ENCODE measurements at places on chromosomes 12 and 14. TPM values are rescaled to one million over a fixed set of nuclear protein-coding genes. Genes with fewer than 3 reads are reported as not detected.

- DNase-seq: no peak
Measured at GRCh38 chr14:102586420-102587104, 5.9 kb upstream of the RCOR1 start.

- DNase-seq: no peak
Measured at GRCh38 chr14:30195941-30196340, 268.3 kb upstream of the PRKD1 start.

DNA sequence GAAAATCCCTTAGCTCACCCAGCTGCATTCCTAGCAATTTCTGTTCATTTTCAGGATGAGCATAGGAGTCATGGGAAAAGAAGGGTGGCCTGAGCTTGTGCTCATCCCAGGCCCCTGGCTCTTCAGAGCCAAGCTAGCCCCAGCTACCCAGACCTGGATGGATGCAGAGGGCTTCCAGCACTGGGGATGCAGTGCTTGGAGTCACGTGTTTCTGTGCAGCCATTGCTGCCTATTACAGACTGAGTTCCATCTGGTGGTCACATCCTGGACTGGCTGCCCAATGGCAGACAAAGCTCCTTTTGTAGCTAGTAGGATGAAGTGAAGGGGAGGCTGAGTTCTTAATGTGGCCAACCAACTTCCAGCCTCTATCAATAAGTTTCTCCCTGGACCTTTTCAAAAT, 54.2 kb upstream of the JDP2 start:
- DNase-seq: no peak

DNA sequence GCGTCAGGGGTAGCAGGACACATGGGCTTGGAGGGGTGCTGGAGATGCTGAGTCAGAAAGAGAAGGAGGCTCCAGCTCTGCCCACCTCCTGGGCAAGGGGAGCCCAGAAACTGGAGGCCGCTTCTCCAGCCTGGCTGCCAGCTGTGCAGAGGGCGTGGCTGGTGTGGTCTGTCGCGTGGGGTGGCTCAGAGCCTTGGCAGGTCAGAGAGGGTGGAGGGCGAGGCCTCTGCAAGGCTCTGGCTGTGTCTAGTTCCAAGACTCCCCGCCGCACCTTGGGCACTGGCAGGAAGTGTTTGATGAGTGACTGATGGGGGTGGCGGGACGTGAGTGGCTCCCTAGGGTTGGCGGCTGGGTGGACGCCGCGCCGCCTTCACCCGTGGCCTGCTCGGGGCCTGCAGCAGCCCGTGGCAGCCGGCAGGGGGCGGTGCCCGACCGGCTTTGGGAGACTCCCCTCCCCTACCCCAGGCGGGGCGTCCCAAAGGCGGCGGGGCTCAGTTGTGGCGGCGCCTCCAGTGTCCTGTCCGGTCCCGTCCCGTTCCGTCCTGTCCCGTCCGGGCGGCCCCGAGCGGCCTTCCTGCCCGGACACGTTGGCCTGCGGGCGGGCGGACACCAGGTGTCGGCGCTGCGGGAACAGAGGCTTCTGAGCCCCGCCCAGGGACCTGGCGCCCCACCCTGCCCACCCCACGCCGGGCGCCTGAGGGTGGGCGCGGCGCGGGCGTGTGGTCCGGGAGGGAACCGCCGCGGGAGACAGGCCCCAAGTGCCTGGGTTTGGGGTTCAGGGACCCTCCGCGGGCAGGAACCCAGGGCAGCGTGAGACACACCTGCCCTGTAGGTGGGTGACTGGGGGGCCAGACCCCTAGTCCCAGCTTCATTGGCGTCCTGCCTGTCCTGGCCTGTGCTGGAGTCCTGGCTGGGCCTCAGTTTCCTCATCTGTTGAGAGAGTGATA, 39.7 kb downstream of the KRT80 start:
- DNase-seq: peak; percentile 72

DNA sequence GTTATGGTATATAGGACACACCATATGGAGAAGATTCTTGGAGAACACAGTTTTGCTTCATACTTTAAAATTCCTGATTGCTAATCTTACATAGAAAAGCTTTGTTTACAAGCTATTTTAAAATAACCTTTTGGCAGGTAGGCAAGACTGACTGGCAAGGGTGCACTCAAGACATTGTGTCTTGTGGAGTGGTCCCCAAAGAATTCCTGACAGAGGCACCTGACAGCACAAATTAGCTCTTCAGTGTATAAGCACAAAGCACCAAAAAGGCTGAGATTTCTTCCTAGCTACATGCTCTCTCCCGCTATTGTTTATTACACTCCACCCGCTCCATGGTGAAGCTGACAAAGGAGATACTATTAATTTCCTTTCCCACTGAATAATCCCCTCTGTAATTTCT, 139.4 kb downstream of the MON2 start:
- no peak for DNase-seq

FOXM1 gene
- total RNA-seq: 45.8 TPM

DNA sequence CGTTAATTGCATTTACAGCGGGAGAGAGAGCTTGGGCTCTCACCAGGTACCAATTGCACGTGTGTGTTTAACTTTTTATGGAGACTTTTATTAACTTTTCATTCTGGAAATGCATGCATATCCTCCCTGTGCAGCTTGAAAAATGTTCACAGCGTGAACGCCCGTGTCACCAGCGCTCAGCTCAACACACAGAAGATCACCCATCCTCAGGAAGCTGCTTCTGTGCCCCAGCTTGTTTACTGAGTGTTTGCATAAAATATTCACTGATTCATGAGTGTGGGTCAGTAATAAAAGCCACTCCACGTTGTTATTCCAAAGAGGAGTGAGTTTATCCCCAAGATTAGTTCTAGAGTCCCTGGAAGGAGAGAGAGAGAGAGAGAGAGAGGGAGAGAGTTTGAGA, 75.5 kb upstream of the FZD10 start:
- DNase-seq: no peak

FAM90A1 gene
- not detected for total RNA-seq

GALNT16 gene
- 0.52 TPM for total RNA-seq

- DNase-seq: no peak
Measured at GRCh38 chr14:96082420-96083300, 43.5 kb downstream of the C14orf132 start.

DNA sequence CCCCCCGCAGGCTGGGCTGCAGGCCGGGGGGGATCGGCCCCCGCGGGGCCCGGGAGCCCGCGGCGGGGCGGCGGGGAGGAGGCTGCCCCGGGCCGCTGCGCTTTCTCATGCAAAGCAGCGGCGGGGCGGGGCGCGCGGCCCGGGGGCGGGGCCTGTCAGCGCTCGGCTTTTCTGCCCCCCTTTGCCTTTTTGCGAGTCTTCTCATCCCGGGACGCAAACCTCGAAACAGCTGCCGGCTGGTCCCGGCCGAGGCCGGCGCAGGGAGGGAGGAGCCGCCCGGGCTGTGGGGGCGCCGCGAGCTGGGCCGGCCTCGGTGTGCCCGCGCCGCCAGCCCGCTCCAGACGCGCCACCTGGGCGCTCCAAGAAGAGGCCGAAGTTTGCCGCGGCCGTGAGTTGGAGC, at the start of gene FZD10:
FZD10 (plus strand) TSS at position 198 of the 400 bp plus-strand sequence. CDS start 479 bp downstream, outside the sequence.
- DNase-seq: peak; percentile 17

DNA sequence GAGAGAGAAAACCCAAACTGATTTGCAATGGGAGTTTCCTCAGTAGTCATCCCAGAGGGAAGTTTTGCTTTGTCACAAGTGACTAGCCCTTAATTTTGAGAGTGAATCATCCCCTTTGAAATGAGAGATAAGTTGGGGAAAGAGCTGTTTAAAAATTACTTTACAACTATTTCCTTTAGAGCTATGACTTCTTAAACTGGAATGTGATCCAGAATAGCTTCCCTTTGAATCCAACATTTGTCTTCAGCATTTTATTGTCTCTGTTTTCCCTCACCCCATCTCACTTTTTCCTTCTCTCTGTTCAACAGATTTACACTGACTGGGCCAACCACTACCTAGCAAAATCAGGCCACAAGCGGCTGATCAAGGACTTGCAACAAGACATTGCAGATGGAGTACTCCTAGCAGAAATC, 109.3 kb downstream of the NAV3 start:
- DNase-seq: peak; percentile 58

DNA sequence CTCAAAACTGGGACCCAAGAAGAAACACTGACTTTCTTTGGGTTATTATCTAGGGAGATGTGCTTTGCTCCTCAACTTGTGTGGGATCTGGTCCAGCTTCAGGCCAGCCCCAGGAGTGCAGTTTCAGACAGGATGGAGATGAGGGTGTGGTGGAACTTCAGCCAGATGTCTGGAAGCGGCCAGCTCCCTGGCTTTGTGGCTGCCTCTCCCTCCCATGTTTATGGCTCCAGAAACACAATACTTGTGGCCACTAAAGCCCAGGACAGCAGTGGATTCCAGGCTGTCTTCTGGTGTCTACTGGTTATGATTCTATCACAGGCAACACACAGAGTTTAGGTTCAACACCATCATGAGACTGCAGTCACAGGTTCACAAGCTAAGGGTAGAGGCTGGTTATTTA, 44.2 kb upstream of the EMP1 start:
- DNase-seq: no peak

DIO3 gene
- total RNA-seq: not detected

- peak; percentile 5 for DNase-seq
Measured at GRCh38 chr12:60333461-60333860, 737.6 kb downstream of the SLC16A7 start.

DNA sequence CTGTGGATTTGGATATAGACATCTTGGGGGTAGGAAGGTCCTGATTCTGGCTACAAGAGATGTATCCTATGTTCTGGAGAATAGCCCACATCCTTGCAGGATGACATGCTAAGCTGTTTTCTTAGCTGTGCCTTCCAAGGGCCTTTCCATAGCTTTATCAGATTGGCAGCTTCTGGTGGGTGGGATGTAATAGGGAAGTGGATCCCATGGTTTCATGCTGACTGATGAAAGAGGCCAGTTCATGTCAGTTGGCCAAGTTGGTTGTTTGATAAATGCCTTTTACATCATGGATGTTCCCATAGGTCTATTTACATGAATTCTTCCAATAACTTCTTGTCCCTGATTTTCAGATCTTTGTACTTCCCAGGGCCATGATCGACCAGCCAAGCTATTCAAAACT, 169.1 kb upstream of the RMST start:
- no peak for DNase-seq

- DNase-seq: no peak
Measured at GRCh38 chr12:19833775-19834501, 394.6 kb downstream of the AEBP2 start.

- no peak for DNase-seq
Measured at GRCh38 chr12:77608271-77608824, 222.3 kb upstream of the NAV3 start.

- DNase-seq: no peak
Measured at GRCh38 chr14:95233702-95234241, 76.4 kb upstream of the DICER1 start.

- DNase-seq: peak; percentile 68
Measured at GRCh38 chr12:23049180-23049579, 424.2 kb downstream of the ETNK1 start.

ATP6V1D gene
- 130 TPM for total RNA-seq

DNA sequence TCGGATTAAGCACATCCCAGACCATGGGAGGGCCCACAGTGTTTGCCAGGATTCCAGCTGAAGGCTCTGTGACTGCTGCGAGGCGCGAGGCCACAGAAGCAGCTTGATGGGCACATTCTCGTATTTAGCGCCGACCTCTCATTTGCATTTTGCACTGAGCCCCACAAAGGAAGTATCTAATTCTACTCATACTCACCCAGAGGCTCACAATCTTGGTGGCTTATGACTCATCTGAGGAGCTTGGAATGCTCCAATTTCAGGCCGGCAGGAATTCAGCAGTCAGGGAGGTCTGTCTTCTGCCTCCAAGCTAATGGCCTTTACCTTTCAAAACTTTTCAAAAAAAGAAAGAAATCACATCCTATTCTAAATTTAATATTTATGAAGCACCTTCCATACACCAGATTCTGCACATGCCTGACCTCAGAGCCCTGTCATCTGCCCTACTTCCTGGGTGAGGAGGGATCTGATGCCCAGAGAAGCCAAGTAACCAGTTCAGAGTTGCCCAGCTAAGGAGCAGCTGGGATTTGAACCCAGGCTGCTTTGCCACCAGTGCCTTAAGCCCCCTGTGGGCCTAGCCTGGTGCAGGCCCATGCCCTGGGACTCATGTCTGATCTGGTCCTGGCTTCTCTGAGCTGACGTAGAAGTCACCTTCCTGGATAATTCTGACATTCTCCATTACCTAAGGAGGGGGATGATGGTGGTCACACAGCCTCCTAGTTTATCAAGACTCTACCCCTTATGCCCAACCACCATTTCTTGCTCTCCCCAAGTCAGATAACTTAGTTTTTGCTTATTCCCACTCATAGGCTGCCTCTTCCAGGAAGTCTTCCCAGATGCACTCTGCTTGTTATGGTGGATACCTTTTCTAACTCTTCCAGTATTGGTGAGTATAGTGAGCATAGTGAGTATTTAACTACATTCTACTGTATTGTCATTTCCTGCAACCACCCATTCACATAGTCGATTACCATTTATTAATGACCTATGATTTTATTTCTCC, 198.9 kb downstream of the RBM19 start:
- DNase-seq: peak; percentile 83

DNA sequence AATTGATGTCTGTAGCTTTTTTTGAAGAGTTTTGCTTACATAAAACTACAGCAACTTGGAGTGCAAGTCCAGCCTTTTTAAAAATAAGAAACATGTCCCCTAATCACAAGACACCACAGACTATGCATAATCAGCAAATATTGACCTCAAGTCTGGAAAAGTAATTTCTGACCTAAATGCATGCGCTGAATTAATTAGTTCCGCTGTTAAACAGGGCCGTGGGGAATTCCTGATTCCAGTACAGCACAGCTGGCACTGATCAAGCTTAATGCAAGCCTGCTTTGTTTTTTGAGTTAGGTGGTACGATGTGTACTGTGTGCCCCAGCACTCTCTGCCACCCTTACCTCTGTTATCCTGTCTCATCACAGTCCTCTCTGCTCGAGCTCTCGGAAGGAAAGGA, 9.2 kb downstream of the MLH3 start:
- DNase-seq: no peak

DNA sequence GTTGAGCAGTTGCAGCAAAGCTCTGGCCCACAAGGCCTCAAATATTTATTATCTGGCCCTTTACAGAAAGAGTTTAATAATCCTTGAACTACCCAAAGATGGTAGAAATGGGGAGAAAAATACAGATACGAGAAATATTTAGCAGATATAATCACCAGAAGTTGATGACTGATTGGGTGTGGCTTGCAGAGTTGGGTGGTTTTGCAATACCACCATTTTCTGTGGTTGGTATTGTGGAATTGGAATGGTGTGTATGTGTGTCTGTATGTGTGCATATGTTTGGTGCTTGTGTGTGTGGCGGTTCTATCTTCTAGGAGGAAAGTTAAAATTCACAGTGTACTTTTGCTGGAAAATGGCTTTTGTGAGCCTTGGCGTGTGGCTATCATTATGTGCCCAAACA, 85.4 kb upstream of the MANSC4 start:
- peak; percentile 28 for DNase-seq

DNA sequence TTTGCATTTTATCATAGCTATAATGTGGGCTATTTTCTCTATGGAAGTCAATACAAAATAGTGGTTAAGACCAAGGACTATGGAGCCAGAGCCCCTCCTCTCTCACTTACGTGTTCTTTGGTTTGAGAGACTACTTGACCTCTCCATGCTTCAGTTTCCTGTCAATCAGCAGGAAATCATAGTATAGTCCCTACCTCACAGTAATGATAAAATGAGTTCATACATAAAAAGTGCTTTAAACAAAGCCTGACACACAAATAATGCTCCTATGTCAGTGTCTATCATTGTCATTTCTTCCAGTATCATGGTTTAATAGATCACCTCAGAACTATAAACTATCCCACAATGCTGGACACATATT, 90.4 kb downstream of the MED13L start:
- no peak for DNase-seq

GRCh38 chr14:88660056-88660455, 97.2 kb downstream of the ZC3H14 start:
- no peak for DNase-seq

GRCh38 chr12:62793256-62794217, 141.4 kb downstream of the PPM1H start:
- DNase-seq: peak; percentile 81
